ENCODE measurements at places on chromosomes 1 and 21. TPM values are rescaled to one million over a fixed set of nuclear protein-coding genes. Genes with fewer than 3 reads are reported as not detected.

DNA sequence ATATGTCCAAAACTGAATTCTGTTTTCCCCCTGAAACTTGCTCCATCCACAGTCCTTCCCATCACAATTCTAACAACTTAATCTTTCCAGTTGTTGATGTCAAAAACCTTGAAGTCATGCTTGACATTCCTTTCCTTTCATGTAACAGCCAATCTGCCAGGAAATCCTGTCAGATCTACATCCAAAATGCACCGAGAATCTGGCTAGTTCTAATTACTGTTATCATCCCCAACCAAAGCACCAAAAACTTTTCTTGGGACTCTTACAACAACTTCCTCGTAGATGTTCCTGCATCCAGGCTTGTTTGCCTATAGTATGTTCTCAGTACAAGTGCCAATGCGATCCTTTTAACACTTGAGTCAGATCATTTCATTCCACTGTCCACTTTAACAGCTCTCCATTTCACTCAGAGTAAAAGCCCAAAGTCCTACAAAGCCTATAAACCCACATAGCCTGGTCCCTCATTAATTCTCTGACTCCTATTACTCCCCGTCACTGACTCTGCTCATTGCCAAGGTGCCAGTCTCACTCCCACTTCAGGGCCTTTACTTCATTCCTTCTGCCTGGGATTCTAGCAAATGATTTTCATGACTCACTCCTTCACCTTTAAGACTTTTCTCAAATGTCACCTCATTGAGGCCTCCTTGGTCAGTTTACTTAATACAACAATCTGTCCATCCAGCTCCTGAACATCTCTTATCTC is 493.2 kb upstream of the NFIA start:
- peak; percentile 53 for DNase-seq

DNA sequence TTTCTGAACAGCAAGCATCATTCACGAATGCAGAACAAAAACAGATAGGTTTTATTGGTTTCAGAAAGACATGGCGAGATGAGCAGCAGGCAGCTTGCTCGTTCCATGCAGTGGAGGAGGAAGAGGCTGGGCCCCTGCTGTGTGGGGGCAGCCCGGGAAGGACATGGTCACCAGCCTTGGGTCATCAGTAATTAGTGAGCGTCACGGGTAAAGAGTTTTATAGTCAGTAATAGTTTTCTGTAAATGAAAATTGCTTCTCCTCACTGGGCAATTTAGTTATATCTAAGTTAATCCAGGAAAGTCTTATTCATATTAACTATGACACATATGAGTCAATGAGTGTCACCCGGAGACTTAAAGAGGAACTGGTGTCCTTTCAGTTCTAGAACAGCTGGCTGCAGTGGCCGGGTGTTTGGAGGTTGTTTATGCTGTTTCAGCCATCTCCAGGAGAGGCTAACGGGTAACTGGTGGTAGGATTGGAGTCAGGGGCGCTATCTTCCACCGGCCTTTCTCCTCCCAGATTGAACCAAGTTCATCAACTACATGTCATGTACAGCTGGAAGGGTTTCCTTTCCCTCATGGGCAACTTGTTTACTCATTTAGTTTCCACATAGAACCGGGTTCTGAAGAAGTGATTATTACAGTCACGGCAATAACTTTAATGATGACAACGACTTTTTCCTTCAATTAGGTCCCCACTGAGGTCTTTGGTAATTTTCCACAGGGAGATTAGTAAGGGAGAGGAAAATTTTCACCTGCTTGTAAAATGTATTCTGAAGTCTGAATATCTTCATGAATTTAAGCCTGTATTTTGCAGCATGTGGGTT is 34.6 kb upstream of the SLC45A1 start:
- no peak for DNase-seq

DNA sequence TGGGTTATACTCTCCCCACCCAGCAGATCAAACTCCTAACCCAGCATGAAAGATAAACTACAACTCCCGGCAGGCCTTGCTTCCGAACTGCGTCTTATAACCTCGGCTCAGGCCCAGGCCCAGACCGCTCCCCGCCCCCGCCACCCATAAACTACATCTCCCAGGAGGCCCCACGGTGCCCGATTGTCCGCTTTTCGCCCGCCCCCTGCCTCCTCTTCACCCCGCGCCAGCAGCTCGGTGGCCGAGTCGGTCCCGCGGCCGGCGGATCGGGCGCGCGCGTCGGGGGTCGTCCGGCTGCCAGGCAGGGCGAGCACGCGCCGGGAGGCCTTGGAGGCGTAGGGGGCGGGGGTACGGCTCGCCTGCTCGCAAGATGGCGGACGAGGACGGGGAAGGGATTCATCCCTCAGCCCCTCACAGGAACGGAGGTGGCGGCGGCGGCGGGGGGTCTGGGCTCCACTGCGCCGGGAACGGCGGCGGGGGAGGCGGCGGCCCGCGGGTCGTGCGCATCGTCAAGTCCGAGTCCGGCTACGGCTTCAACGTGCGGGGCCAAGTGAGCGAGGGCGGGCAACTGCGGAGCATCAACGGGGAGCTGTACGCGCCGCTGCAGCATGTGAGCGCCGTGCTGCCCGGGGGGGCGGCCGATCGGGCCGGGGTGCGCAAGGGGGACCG is at the start of gene SNX27:
SNX27 (plus strand) TSS at position 219 of the 669 bp plus-strand sequence; CDS start at position 371, 152 bp downstream.
- peak; percentile 92 for DNase-seq

The GPR25 gene
- total RNA-seq, result not detected

GRCh38 chr1:219568733-219569132 is 44.2 kb downstream of the ZC3H11B start:
- no peak for DNase-seq

GRCh38 chr1:46034601-46035516 is 97.6 kb downstream of the PIK3R3 start:
- DNase-seq, result no peak

The TMEM61 gene
- total RNA-seq, result 0.18 TPM

The ST6GALNAC3 gene
- 3.1 TPM for total RNA-seq

DNA sequence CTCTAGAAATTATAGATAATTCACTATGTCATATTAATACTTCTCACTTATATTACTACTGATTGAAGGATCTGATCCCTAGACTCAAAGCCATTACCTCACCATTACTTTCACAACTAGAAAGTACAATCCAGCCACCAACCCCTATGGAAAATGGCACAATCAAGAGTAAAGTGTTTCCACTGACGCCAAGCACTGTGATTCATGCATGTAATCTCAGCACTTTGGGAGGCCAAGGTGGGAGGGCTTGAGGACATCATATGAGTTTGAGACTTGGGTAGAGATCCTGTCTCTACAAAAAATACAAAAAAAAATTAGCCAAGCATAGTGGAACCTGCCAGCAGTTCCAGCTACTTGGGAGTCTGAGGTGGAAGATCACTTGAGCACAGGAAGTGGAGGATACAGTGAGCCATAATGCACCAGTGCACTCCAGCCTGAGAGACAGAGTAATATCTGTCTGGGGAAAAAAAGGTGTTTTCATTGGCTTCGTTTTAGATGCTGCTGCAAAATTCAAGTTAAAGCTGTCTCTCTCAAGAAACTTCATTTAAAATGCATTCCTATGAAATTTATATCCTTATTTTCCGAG is 126.5 kb downstream of the AKT3 start:
- DNase-seq, result peak; percentile 23

GRCh38 chr1:155093911-155094621 is 15.4 kb downstream of the EFNA3 start:
- DNase-seq, result peak; percentile 69

- no peak for DNase-seq
Measured at GRCh38 chr1:151418081-151418480, 18.7 kb downstream of the PSMB4 start.

DNA sequence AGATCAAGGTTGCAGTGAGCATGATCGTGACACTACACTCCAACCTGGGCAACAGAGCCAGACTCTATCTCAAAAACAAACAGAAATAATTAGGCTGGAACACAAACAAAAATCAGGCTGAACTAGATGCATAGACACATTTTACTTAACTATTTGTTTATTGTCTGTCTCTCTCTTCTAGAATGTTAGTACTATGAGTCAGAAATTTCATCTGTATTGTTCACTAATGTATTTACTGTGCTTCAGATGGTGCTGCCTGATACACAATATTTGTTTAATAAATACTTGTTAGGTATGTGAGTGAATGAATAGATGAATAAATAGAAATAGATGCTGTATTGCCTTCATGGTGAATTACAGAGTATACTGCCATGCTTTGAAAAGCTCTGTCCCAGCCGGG is 6.0 kb upstream of the LIN28A start:
- no peak for DNase-seq

- DNase-seq, result no peak
Measured at GRCh38 chr1:91570120-91570448, 69.4 kb downstream of the CDC7 start.

DNA sequence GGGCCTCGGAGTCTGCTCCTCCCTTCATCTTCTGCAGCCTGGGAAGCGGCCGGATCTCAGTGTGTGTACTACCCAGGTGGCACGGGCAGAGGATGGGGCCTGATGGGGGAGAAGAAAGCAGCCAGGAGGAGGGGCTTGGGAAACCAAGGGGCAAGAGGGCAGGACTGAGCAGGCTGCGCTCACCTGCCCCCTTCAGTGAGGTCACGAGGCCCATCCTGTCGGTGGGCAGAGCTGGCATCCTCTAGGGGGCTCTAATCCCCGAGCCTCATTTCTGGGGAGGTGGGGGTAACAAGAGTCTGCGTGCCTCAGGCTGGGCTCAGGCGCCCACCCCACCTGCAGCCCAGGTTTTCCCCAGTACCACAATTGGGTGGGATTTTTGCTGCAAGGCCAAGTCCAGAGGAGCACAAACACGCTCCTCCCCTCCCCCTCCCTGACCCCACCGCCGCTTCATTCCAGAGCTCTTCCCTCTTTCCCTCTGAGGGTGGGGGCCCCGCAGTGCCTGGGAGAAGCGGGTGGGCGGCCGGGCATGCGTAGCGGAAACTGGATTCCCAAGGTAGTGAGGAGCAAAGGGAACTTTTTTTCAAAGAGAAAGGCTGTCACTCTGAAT is 1.8 kb upstream of the WNT3A start:
- no peak for DNase-seq

DNA sequence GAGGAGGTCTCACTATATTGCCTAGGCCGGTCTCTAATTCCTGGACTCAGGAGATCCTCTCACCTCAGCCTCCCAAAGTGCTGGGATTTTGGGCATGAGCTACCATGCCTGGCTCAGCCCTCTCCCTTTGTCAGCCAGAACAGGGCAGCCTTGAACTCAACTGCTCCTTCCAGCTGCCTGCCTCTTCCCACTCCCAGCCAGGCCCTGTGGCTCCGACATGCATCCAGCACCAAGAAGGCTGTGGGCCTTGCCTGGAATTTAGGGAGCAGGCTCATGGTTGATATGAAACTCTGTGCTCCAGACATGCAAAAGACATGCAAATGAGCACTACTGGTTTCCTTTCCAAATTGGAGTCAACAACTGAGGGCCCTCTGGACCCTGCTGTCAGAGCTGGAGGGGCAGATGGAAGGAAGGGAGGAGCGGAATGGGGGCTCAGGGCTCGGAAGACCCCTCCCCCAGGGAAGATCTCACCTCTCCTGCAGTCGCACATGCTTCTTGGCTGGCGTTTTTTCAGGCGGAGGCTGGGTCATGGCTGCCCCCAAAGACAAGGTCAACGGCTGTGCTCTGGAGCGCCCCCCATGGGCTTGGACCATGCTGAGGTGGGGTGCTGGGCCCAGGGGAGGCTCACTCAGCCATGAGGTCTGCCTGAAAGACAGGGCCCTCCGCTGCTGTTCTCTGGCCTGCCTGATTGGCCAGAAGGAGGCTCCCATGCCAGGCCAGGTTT is 1.4 kb downstream of the PTPN7 start:
- DNase-seq, result no peak

GRCh38 chr21:45412491-45412890 is 7.5 kb downstream of the COL18A1 start:
- no peak for DNase-seq

- DNase-seq, result peak; percentile 35
Measured at GRCh38 chr1:92872719-92873118, 40.9 kb downstream of the RPL5 start.

The SYPL2 gene
- 1.7 TPM for total RNA-seq

- peak; percentile 69 for DNase-seq
Measured at GRCh38 chr1:59272507-59272906, 24.4 kb upstream of the FGGY start.

- DNase-seq, result no peak
Measured at GRCh38 chr1:209634005-209634737, 18.1 kb downstream of the LAMB3 start.

DNA sequence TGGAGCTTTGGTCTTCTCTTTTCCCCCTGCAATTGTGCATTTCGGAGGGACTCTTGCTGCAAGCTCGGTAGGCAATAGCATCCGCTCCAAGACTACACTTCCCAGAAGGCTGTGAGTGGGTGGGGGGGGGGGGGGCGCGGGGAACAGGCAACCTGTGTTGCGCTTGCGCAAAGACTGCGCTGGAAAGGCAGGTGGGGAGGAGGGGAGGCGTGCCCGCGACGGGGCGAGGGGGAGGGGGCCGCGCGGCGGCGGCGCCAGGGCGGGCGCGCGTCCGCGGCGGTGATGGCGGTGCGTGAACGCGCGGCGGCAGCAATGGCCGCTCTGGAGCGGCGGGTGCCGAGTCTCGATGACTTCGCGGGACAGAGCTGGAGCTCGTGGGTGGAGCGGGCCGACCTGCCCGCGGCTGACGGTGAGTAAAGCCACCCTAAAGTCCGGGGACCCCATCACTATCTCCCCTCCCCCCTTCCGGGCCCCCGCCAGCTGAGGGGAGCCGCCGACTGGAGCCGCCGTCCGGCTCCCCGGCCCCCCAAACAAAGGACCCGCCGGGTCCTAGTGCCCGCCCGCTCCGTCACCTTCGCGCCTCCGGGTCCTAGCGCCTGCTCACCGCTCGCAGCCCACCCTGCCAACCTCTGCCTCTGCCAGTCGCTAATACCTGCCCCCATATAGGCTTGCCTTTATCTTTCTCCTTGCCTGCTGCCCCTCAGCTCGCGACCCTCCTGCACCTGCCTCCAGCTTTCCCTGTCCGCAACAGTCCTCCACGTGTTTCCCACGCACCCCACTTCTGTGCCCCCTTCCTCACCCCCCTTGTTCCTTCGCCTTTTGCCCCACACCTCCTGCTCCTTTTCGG is at the start of gene ATXN7L2:
ATXN7L2 (plus strand) TSS at position 234 of the 847 bp plus-strand sequence; CDS start at position 283, 49 bp downstream.
- DNase-seq, result peak; percentile 90

DNA sequence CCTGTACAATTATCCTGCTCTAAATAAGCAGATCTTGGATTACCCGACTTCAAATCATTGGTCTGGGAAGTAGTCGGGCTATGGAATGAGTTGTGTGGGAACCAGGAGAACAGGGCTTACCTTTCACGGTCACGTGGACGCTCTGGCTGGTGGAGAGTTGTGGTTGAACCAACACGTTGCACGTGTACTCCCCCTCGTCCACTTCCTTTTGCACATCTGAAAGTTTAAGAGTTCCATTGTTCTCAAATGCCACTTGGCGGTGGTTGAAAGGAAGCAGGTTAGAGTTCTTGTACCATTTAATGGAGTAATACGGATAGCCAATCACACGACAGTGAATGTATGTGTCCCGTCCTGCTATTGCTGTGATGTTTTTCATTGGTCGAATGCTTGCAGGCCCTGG is 470.7 kb downstream of the PCP4 start:
- DNase-seq, result no peak
